ENCODE measurements at places on chromosomes 5 and 9.

DNA sequence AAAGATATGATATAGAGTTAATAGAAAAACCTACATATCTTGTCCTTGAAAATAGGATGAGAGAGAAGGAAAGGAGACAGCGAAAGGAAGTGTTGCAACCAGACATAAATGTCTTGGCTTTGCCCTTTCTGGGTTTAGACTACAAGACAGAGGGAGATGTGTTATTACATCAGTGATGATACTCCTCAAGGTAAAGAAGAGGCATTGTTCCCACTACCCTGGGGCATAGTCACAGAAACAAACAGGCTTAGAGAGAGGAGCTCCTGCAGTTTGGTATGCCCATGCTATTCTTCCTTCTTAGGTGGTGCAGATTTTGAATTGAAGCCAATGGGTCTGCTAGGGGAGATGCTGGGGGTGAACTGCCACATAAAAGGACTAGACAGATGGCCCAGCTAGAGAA is 166.8 kb upstream of the RFX3 start:
- no peak for DNase-seq

- no peak for DNase-seq
Observed at GRCh38 chr5:132779961-132780360, 2.9 kb upstream of the SEPTIN8 start.

DNA sequence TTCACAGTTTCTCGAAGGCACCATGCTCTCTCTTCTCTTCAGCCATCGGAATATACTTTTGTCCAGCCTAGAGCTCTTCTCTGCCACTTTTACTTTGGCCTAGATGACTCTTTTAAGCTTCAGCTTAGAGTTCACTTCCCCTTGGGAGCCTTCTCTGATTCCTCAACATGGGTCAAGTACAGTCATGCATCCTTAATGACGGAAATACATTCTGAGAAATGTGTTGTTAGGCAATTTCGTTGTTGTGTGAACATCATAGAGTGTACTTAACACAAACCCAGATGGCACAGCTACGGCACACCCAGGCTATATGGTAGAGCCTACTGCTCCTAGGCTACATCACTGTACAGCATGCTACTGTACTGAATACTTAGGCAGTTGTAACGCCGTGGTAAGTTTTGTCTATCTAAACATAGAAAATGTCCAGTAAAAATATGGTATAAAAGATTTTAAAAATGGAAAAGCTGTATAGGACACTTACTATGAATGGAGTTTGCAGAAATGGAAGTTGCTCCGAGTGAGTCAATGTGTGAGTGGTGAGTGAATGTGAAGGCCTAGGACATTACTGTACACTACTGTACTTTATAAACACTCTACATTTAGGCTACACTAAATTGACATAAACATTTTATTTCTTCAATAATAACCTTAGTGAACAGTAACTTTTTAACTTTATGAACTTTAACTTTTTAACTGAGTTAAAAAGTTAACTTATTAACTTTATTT is 15.1 kb upstream of the TNFSF15 start:
- DNase-seq = no peak

DNA sequence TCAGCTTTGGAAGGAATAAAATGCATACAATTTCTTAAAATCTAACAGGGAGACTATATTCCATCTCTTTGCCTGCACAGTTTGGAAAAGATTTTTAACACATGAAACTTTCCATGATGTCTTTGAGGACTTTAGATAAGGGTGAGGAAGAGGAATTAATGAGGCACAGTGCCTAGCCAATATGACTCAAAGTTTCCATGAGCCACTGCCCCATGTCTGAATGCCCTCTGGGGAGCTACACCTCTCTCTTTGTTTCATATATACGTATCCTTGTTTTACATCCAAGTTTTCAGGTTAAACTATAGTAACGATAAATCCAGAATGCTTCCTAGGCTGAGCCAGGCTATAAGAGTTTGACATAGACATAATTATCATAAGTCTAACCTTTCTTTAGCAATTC is 349.3 kb upstream of the TLE4 start:
- DNase-seq = no peak

DNA sequence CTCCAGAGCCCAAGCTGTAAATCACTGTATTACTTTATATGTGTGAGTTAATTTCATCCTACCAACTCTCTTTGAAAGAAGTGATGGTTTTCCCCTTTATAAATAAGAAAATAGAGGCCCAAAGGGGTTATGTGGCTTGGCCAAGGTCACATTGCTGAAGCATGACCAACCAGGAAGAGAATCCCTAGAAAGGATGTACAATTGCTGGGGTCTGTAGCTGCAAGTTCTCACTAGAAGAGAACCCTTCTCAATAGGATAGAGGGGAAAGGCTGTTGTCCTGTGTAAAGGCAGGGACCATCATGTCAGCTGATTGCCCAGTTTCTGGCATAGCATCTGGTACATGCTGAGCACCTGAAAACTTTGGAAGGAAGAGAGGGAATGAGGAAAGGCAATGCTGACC is 39.0 kb upstream of the FAT2 start:
- no peak for DNase-seq

DNA sequence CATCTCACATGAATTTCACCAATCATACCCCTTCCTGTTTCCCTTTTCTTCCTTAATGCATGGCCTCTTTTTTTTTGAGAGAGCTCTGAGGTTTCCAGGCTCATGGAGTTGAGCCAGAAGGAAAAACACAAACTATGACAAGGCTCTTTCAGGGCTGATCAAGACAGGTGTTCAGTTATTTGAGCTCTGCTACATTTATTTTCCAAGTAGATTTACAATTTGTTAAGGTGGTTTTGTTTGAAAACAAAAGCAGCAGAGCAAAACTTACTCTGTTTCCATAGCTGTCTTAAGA is 62.4 kb upstream of the IL7R start:
- DNase-seq = no peak

- no peak for DNase-seq
Observed at GRCh38 chr5:91224969-91225368, 158.1 kb downstream of the ARRDC3 start.

DNA sequence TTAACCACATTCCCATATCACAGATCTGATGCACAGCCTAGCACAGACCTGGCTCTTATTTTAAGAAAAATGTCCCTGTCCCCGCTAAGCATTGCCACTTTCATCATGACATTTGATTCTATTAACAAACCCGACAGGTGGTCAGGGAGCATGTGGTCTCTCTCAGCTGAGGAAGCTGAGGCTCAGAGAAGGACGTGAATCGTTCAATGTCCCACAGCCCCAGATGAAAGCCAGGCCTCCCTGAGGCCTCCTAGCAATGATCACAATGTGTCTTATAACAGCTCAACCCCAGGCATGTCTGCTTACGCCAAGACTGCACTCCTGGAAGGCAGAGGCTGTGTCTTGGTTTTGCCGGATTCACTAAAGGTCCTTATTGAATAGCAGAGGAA is 10.4 kb upstream of the CRB2 start:
- DNase-seq = no peak

GRCh38 chr5:171122372-171122771 is 186.7 kb upstream of the TLX3 start:
- peak; percentile 53 for DNase-seq

DNA sequence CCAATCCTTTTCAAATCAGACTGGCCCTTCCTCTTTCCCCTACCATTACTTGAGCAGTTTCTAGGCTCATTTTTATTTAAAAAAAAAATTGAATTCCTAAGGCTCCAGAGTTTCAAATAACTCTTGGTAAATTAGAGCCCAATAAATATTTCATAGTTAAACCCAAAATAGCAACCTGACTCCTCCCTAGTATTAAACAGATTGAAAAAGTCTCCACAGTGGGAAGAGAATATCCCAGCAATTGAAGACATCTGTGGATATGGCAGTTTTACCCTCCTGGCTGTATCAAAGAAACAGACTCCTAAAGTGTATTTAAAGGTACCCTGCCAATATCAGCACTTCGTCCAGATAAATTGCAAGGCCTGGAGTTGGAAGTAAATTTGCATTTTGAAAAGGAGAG is 52.7 kb upstream of the GDNF start:
- no peak for DNase-seq

- no peak for DNase-seq
Observed at GRCh38 chr5:133478199-133478985, 133.9 kb downstream of the FSTL4 start.

- no peak for DNase-seq
Observed at GRCh38 chr9:33431420-33431819, 16.0 kb downstream of the AQP3 start.

DNA sequence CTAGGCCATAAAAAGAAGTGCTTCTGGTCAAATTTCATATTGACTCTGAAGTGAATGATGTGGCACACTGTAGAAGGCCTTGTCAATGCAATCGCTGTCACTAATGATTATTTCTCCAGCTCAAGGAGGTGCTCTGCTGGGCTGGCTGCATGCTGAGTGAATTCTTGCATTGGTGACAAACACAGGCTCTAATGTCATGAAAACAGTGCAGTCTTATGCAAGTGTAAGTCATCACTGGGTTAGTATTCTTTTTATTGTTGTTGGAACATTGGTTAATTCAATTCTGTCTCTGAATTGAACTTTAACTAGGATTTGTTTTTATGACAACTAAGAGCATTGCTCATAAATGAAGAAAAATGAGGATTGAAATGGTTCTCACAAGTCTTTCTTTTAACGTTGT is 57.3 kb upstream of the CD180 start:
- no peak for DNase-seq

GRCh38 chr9:108113596-108113995 is 624.0 kb upstream of the KLF4 start:
- DNase-seq = peak; percentile 9

- DNase-seq = peak; percentile 100
Observed at GRCh38 chr9:13665418-13666066, 386.1 kb upstream of the MPDZ start.

DNA sequence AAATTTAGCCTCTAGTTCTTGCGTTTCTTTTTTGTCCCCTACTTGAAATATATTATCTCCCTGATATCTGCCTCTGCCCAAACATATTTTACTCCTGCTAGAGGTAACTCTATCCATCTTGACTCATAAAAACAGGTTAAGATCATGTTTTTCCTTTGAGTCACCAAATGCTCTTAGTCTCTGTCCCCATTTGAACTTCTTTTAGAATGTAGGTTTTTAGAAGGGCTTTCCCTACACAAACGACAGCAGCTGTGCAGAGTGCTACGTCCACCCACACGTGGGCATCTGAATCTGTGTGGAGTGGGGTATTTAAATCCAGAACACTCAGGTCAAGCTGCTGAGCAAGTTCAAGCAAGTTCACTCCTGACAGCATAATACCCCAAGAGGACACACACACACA is 2.2 kb downstream of the HSD17B3 start:
- no peak for DNase-seq

- DNase-seq = no peak
Observed at GRCh38 chr5:81265101-81265500, 32.0 kb downstream of the CKMT2 start.

GRCh38 chr5:19886123-19886917 is 101.7 kb downstream of the CDH18 start:
- no peak for DNase-seq

GRCh38 chr5:78916044-78916443 is 69.1 kb downstream of the ARSB start:
- peak; percentile 64 for DNase-seq

- peak; percentile 8 for DNase-seq
Observed at GRCh38 chr9:131837316-131837715, 97.4 kb upstream of the RAPGEF1 start.

DNA sequence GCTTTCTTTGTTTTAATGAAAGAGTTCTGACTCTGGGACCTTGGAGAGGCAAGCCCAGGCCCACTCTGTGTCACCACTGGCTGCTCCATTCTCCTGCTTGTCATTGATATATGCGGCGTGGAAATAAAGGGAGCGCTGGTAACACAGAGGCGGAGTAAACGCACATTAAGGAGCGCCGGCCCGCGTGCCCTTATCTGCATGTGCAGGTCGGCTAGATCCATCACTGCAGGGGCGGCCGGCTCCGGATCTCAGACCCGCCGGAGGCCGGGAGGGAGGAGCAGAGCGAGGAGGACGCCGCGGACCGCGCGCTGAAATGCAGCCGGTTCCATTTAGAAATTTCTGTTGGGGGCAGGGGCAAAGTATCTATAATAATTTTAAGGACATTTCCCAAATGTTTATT is 70.8 kb downstream of the MRPL36 start:
- DNase-seq = no peak

GRCh38 chr5:54113060-54113459 is 197.3 kb downstream of the ARL15 start:
- no peak for DNase-seq

Measured in OCI-M1 (cell line).